ENCODE measurements at places on chromosomes 7 and 10.

DNA sequence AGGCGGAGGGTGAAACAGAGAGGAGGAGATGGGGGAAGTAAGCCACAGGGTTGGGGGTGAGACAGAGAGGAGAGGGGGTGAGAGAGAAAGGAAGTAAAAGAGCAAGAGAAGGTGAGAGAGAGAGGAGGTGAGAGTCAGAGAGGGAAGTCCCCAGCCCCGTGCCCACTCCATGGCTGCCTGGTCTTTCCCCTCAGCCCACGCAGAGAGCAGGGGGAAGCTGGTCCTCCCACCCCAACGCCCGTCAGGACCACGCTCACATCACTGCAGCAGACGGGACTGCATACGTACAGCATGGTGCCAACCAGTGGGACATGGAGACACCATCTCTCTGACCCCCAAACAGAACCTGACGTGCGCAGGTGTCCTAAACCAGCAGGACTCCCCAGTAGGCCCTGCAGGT, 12.1 kb upstream of the PDGFA start:
- DNase-seq, result no peak

DNA sequence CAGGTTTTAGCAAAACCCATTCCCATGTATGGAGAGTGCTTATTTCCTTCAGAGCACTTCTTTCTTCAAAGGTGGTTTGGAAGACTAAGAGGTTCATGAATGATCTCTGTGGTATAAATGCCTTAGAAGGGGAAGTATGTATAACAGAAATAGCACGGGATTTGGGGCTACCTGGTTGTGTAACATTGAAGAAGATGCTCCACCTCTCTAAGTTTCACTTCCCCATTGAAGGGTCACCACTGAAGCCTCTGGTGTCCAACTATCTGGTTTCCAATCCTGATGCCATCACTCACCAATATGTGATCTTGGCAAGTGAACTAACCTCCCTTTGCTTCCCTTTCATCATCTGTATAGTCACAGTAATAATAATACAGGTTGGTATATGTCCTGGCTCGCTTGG, 37.2 kb downstream of the CYCS start:
- no peak for DNase-seq

GRCh38 chr10:18204039-18204835, 64.0 kb downstream of the CACNB2 start:
- no peak for DNase-seq

GRCh38 chr7:141072548-141073172, 1.2 kb upstream of the TMEM178B start:
- DNase-seq, result peak; percentile 52

GRCh38 chr7:134900166-134900982, 85.9 kb upstream of the AGBL3 start:
- DNase-seq, result peak; percentile 76

DNA sequence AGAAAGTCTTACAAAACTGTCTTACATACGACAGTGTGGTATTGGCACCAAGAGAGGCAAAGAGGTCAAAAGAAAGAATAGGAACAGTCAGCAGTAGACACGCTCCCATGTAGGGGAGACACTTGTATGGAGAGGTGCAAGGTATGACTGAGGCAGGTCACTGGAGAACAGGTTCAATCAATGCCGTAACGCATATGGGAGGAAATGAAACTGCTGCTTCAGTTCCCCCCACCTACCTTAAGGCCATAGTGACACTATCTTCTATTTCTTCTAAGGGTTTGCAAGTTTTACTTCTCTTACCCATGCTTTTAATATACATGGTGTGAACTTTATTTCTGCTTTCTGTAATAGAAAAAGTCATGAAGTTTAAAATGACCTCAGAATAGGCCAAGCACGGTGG, 5.5 kb upstream of the PITRM1 start:
- DNase-seq, result no peak

DNA sequence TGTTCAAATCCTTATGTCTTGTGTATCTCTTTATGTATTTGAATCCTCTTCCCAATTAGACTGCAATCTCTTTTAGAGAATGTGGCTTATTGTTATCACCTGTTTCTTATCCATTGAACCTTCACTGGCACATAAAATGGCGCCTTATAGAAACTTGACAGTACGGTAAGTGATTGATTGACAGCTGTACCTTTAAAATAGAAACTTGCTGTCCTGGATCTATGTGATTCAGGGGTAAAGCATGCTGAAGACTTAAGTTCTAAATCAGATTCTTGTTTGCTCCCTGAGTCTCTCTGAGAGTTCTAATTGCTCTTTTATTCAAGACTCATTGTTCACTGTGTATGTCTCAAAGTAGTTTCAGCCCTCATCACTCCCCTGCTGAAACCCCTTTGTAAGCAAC, 91.3 kb downstream of the CACNB2 start:
- no peak for DNase-seq

GRCh38 chr7:157909370-157909769, 572.6 kb downstream of the DNAJB6 start:
- DNase-seq, result no peak

GRCh38 chr10:34966040-34966439, 124.1 kb downstream of the CUL2 start:
- DNase-seq, result no peak

- no peak for DNase-seq
Measured at GRCh38 chr7:76016191-76016947, 22.0 kb upstream of the TMEM120A start.

DNA sequence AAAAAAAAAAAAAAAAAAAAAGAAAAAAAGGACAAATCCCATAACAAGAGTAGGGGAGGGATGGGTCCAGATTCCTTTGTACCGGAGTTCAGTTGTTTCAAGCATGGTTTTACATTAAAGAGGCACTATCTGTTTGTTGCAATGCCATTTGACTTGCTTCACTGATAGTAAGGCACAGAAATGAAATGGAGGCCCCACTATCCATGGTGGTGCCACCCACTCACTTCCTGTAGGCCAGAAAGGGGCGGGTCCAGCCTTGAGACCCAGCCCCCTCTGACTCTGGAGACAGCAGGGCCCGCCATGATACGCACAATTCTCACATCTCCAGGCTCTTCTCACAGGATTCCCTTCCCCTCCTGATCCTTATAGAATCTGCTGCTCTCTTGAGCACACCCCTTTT, 100.0 kb downstream of the CLEC2L start:
- no peak for DNase-seq

DNA sequence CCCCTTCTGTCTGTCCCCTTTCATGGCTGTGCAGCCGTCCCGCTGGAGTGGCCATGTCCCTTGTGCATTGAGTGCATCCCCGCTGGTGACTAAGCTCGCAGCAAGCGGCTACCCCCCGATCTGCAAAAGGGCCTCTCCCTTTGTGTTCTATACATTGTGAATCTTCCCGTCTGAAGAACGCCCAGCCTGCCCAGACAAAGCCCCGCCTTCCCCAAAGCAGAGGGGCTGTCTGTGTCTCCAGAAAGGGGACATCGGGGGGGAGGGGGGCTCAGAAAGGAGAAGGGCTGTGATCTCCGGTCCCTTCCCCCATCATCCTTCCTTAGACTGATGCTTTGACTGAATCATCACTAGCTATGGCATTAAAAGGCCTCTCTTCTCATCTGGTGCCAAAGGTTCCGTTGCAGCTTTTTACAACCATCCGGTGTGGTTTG, 11.9 kb downstream of the NPTX2 start:
- no peak for DNase-seq

DNA sequence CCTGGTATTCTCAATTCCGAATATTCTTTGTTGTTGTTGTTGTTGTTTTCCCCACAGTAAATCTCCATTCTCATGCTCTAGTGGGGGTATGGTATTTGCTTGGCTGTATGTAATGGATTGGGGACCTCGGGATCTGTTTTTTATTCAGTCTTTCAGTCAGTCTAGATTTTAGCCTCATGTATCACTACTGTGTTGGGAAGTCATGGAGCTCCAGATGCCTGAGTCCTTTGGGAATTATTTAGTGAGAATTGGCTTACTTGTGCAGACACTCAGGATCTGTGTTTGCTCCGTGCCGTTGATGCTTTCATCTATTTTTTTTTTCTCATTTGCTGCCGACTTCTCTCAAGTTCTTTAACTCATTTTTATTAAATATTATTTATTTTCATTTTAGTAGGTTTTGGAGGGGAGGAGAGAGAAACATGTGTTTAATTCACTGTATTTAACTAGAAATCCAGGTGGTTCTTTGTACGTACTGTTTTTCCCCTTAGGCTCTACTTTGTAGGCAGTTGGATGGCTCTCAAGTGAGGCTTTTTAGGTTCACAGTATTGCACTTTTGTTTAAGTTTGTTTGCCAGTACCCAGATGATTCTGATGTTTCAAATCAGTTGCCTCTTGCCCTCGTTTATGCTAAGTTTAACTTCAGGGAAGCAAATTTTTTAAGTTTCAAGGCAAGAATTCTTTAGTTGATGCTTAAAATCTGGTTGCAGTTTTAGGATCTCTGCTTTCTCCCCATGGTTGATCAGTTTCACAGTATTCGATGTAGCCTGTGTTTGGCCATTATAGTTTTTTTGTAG, 36.9 kb downstream of the ZNRF2 start:
- no peak for DNase-seq

DNA sequence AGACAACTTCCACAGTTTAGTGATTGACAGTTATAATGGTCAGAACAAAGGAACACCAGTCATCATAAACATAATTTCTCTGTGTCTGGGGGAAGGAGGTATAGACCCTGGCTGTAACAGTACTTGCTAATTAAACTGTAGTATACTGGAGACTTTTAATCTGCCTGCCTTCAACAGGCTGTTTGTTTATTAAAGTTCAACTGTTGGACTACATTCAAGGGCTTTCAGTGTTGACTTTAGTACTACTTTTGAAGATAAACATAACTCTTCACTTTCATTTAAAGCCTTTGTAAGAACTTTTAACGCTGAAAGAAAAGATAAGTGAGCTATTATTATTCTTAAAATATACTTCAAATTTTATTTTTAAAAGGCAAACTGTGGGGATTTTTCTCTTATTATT, 15.5 kb upstream of the PTTG1IP2 start:
- no peak for DNase-seq

- DNase-seq, result no peak
Measured at GRCh38 chr10:35378541-35379210, 42.4 kb downstream of the CCNY start.

DNA sequence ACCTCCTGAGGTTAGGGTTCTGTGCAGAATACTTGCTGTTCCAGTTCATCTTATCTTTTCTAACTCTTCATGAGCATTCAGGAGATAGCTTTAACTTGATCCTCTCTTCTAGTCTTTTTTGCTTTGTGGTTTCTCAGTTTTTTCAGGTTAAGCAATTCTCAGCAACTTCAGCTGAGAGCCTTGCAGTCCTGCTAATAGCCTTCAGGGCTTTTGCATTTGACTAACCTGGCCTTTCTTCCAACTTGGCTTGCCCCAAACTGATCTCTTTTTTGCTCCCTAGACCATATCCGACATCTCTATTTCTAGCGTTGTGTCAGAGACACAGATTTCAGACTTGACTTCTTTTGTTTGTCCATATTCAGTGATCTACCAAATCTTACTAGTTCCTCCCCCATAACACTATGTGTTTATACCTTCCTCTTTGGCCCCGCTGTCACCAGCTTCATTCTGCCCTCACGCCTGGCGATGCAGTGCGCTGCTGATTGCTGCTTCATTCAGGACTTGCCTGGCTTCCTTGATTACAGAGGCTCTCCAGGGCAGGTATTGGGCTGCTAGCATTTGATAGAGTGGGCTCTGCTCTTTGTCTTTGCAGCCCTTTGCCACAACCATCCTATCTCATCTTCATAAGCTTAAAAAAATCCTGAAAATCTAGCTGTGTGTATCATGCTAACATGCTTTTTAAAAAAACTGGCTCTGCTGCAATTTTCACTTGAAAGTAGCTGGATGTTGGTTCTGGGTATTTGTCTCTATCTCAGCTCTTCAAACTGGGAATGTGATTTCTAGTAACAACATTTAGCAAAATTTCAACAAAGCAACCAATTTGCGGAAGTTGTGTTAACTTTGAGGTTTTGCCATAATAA, 9.6 kb downstream of the CUL1 start:
- DNase-seq, result no peak

DNA sequence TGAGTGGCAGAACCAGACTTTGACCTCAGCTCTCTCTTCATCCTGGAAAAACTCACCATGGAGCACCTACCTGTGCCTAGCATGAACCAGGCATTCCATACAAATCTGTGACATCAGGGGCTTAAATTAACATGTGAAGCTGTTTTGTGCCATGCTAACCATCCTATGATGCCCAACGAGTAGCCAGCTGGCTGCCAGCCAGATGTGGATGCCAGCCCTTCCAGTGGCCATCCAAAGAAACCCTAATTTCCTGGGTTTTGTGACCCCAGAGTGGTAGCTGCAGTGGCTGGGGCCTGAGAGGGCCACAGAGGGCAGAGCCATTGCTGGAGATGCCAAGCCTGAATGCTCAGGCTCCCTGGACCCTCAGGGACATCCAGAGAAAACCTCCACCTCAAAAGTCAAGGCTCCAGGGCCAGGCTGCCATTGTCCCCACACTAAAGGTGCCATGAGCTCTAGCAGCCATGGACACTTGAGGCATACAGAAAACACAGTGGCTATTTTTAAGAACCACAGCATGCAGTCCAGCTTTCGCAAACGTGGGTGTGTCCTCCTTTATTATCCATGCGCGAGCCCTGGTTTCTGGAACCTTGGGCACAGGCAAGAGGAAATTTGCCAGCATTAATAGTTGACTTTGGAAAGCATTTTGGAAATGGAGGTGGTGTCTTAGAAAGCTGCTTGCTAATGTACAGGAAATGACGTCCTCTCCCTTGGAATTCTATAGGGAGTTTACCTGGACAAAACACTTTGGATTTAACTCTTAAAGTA, 6.0 kb downstream of the CPXM2 start:
- no peak for DNase-seq

DNA sequence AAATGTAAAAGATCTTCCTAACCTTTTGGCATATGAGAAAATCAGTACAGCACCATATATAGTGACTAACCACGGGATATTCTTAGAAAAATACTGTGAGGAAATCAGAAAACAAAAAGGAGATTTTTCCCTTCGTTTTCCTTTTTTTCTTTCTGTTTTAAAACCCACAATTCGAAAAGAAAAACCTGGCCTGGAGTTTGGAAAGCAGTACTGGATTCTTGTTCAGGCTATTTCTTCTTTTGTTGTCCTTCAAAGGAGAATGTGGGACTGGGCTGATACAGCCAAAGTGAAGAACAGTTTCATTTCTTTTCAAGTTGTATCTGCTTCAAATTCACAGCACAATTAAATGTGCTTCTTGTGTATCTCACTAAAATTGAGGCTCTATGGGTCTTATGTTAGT, 156.8 kb upstream of the PHYHIPL start:
- no peak for DNase-seq

GRCh38 chr10:12717981-12718707, 283.4 kb downstream of the CCDC3 start:
- peak; percentile 36 for DNase-seq

DNA sequence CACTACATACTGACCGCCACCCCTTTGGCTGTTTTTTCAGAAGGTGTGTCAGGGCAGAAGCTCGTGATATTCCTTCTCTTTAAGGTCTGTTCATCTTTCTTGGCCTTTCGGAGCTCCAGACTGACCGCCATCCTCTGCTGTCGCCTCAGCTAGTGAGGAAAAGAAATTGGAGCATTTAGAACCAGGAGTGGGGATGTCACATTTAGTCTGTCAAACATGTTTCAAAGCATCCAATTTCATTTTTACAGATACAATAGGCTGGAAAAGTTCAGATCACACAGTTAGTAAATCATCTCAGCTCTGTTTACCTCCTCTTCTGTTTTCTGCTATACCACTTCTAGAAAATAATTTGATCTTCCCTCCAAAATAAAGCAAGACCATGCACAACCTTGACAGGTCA, 4.8 kb downstream of the KPNA7 start:
- no peak for DNase-seq
